Stimulated activated CD8-positive, alpha-beta memory T cell treated with anti-CD3 and anti-CD28 coated beads, Interleukin-7, amount 100 ng/mL, for 48 hours (primary cell): ENCODE measurements at places on chromosomes 7 and 10.

DNA sequence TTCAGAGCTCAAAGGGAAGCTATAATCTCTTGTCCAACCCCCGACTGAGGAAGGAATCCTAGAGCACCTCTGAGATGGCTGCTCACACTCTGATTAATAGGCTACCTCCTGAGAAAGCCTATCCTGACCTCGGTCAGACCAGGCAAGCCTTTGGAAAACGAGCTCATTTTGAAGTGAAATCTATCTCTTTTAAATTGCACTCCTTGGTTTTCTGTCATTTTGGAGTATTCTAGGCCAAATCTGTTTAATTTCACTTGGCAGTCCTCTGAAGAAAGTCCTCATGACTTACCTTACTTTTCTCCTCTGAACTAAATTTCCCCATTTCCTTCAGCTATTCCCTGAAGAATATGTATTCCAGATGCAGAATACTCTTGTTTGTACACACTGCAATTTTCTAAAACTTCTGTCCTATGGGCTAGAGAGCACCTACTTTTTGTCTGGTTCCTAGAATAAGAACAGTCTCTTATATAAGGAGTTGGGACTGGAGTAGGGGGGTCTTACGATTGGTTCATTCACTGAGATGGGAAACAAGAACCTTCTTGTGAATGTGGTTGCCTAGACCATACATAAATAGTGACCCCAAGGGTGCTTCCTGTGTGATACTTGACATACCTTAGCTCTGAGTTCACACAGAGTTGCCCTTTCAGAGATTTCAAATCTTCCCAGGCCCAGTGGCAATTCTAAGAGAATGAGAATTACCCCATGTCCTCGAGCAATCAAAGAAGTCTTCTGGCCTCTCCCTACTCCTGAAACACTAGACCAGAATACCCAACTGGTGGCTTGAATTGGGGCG lies 31.9 kb upstream of the HPS1 start:
- no peak for DNase-seq

DNA sequence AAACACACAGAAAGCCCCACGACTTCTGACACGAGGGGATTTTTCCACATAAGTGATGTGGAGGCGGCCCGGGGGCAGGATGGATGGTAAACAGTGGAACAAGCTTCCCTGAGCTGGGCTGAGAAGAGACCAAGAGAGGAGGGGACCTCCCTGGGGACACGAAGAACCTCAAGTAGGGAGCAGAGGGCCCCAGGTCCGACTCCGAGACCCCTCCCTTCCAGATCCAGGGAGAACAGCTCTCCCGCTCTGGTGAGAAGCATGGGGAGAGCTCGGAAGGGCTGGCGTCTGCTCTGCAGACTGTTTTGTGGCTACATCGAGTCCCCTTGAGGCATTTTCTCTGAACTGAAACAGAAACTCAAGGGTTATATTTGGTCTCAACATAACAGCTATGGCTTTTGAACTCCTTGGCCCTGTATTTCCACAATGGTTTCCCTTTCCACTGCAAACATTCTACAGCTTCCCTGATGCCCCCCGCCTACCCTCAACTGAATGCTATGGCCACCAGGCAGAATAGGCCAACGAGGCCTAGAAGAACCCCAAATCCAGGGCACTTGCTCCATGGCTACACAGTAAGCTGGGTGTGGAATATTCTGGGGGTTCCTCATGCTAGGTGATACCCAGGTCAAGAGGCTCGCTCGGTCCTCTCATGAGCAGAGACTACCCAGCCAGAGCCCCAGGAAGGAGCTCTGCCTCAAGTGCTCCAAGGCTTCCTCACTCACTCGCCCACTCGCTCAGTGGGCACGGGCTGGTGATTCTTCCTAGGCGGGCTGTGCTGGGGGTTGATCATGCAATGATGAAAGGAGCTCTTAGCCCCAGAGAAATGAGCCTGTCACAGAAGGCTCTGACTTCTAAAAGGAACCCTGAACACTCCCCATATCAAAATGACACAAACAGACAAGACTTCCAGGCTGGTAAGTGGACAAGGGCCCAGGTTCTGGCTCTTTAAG lies 47.5 kb downstream of the FAM53B start:
- DNase-seq = no peak

DNA sequence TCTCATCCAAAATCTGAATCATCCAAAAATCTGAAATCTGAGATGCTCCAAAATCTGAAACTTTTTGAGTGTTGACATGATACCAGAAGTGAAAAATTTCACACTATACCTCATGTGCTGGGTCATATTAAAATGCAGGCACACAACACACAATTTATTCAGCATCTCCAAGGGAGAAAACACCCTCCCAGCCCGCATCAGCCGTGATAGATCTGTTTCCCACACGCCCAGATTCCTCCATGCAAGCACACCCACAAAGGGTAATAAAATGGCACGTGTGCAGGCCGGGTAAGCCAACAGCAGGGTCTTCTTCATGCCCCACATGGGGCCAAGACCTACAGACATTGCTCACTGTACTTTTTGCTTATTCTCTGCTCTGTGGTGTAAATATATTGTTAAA lies 173.1 kb upstream of the FERD3L start:
- no peak for DNase-seq

- DNase-seq = peak; percentile 63
Measured at GRCh38 chr10:11440250-11441150, 170.9 kb downstream of the USP6NL start.

DNA sequence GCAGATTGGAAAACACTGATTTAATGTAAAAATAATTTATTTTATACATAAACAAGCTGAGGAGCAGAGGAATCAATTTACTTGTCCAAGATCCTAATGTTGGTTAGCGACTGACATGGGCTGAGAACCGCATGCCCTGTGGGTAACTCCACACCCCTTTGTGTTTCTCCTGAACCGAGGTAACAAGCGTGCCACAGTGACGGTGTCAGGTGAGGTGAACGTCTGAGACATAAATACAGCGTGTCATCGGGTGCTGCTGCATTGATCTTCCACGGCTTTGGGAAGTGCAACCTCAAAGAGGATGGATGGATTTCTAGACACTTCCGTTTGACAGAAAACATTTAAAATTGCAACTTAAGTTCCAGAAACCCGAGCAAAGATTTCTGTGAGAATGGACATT lies 386.8 kb upstream of the ADARB2 start:
- DNase-seq = no peak

- DNase-seq = no peak
Measured at GRCh38 chr7:27419581-27420177, 177.1 kb downstream of the EVX1 start.

DNA sequence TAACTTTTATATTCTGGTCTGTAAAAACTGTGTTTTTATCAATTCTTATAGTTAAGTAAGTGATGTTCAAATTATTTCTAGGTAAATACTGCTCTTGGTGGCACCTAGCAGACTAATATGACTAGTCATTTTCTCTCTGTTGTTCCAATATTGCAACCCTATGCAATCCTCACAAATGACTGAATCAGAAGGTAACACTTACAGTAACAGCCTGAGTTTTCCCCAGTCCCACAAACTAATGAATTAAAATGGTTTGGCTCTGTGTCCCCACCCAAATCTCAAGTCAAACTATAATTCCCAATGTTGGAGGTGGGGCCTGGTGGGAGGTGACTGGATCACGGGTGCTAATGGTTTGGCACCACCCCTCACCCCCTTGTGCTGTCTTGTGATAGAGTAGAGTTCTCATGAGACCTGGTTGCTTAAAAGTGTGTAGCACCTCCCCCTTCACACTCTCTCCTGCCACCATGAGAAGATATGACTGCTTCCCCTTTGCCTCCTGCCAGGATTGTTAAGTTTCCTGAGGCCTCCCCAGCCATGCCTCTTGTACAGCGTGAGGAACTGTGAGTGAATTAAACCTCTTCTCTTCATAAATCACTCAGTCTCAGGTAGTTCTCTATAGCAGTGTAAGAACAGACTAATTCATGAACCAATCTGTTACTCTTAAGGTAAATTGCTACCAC lies 43.5 kb downstream of the MTPN start:
- DNase-seq = no peak

GRCh38 chr10:133219782-133220181 lies 10.2 kb upstream of the UTF1 start:
- no peak for DNase-seq

DNA sequence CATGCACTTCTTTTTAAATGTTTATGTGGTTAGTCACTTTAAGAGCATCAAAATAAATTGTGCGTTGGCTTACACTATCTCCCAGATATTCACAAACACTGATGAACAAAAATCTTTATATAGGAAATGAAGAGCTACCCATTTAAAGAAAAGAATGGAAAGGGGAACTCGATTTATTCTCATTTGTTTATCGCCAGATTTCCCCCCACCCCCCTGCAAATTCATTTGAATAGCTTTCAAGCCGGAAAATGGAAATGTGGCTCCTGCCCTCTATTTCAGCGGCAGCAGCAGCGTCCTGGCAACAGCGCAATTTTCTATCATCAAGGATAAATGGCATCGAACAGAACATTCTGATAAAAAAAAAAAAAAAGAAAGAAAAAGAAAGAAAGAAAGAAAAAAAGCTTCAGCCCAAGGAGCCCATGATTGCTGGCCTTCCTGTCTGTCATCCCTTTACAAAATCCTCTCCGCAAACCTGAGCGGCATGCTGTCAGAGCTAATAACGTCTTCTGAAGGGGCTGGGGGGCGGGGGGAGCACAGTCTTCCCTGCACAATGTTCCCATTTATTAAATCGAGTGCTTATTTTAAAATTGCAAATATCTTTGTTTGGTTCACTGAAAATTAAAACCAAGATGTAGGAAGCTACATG lies 13.7 kb upstream of the DLX6 start:
- no peak for DNase-seq

- DNase-seq = no peak
Measured at GRCh38 chr10:14529351-14529750, 198.6 kb upstream of the FRMD4A start.

DNA sequence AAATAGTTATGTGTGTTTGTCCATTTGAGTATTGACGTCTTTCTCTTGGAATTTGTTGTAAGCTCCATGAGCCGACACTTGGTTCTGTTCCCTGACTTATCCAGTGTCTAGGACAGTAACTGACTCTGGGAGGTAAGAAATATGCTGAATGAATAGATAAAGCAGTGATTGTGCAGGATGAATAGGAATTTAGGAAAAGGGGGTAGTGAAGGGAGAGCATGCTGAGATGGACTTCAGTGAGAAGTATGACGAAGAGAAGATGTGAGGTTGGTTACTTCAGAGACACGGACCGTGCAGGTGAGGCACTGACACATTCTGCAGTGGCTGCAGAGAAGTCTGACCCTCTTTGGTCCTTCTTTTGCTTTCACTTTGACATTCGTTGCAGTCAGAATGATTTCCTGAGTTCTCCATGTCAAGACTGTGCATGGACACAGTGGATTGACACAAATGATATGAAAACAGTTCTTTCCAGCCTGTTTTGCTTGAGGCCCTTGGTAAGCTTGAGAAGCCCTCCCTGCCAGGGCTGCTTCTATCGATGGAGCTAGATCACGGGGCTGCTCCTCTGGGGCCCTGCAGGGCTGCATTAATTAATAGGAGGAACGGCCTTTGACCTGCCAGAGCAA lies 261.5 kb upstream of the SORCS1 start:
- DNase-seq = no peak

- no peak for DNase-seq
Measured at GRCh38 chr7:2029936-2030335, 202.8 kb downstream of the MAD1L1 start.

DNA sequence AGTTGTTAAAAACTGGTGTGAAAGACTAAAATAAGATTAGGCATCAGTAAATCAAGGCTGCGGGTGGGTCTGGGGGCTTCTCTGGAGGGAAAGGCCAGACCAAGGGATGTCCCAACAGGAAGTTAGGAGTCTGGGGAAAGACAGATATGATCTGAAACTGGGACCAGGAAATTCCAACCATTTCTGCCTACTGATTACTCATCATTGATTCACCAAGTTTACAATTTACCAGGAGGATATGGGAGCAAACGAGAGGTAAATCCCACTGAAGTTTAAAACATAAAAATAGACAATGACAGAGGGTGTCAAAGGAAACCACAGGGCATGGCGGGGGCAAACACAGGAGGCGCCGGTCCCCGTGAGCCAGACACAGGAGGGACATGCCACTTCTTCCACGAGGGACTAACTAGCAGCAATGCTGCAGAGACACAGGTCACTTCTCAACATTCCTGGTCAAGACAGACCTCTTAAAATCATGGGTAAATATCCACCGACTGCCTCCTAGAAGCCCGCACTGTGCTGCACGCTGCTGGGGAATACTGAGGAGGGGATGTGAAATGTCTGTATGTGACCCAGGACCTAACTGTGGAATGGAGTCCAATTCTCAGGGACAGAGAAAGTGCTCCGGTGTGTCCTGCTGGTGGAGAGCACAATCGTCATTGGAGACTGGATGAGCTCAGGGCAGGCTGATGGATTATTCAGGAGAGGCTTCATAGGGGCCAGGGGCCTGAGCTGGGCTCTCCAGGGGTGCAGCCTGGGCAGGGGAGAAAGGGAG lies 153.4 kb upstream of the KLF14 start:
- no peak for DNase-seq

GRCh38 chr7:16563281-16564022 lies 36.8 kb downstream of the LRRC72 start:
- no peak for DNase-seq

DNA sequence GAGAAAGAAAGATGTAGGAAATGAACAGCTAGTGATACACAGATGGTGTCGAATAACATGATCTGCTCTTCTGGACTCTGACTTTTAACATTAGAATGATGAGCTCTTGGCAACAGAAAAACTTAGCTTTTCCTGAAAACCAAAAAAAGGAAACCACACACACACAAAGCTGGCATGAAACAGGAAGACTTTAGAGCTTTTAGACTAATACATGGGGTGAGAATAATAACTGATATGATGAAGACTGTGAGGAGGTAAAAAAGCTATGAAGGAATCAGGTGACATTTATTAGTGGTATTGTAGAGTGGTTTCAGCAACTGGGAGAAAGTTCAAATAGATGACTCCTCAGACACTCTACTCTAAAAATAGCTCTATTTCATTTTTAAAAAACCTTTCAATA lies 491.9 kb downstream of the PARD3 start:
- no peak for DNase-seq

DNA sequence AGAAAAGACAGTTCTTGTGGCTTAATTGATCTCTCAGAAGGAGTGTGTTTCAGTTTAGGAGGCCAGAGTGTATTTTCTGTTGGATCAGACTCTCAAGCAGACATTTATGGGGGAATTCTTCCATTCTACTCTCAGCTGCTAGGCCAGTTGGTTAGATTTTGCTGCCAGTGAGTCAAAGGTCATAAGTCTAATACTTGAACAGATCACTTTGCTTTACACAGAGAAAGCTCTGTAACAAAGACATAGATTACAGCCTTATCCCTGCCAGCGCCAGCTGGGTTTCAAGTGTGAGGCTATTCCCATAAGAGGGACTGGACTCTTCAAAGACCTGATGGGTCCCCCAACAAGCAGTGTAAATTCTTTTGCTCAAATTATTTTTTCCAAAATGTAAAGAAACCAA lies 145.6 kb upstream of the SEMA3C start:
- DNase-seq = no peak
